ENCODE measurements at places on chromosomes 2 and 18.

DNA sequence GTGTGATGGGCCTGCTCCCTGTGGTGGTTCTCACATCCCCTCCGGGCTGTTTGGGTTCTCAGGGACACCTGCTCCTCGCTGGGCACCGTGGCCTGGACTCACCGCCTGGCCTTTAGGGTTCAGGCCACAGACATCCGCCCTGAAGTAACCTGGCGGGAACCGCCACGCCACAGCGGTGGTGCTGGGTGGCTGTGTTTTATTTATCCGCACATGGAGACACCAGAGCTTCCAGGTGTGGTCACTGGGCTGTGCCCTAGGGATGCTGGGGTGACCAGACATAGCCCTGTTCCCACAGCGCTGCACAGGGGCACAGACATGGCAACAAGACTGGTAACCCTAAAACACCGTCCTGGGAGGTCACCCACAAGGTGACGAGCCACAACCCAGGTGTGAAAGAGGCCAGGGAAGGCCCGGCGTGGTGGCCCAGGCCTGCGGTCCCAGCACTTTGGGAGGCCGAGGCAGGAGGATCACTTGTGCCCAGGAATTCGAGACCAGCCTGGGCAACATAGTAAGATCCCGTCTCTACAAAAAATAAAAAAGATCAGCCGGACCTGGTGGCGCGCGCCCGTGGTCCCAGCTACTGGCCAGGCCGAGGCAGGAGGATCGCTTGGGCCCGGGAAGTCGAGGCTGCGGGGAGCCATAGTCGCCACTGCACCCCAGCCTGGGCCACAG lies 649 bp upstream of the HSBP1L1 start:
- no peak for DNase-seq

GRCh38 chr2:161085149-161085548 lies 75.1 kb upstream of the TANK start:
- no peak for DNase-seq

DNA sequence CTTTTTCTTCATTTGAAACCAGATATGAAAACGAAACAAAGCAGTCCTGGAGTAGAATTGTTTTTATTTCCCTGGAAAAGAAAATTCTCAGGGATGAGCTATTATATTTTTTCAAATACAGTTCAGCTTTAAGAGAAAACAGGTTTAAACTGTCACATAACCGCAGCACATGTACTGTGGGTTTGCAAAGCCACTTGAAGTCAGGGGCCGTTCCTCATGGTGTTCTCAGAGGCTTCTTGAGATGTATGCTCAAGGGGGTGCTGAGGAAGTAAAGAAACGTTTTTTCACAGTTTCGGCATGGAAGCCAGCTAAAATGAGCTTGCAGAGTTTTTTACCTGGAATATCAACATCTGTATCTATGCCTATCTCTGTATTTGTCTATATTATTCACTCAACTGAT lies 225.3 kb downstream of the MC4R start:
- no peak for DNase-seq

- DNase-seq: no peak
These were observed 13.0 kb downstream of the VIL1 start for GRCh38 chr2:218431878-218432277.

GRCh38 chr2:179355881-179356280 lies 91.2 kb upstream of the SESTD1 start:
- no peak for DNase-seq

DNA sequence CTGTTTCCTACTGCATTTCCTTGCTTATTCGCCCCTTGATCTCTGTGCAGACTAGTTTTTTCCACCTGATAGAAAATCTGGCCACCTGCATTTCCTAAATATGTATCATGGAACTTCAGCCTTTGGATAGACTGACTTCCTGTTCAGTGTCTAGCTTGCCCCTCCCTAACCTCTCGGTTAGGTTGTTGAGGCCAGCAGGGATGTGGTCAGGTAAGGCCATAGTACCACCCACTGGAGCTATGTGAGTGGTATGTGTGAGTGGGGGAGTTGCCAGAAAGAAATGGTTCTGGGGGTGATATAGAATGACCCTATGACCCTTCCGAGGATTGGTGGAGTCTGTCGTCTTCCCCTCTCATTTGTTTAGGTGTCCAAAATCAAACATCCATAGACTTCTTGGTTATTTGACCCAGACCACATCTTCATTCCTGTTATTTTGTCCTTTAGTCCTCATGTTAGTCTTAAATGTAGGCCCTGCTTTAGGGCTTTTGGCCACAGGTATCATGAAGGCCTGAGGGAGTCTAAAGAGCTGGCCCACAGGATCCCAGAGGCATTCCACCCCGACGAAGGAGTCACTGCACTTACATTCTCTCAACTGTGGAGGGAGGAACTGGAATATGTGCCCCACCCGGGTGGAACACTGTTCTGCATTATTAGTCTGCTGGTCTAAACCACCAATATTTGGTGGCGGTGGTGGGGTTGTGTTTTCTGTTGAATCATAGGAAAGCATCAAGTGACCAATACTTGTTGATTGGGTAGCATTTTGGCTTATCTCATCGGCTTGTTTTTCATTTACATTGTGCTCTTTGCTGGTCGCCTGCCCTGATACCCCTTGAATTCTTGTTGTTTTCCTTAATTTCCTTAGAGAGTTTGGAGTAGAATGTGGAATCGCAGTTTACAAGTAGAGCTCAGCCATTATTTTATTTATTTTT lies 21.9 kb downstream of the CAB39 start:
- no peak for DNase-seq

GRCh38 chr2:156077041-156077742 lies 255.3 kb downstream of the NR4A2 start:
- no peak for DNase-seq

- DNase-seq: no peak
These were observed 243.7 kb downstream of the NDUFA10 start for GRCh38 chr2:239781454-239781853.

DNA sequence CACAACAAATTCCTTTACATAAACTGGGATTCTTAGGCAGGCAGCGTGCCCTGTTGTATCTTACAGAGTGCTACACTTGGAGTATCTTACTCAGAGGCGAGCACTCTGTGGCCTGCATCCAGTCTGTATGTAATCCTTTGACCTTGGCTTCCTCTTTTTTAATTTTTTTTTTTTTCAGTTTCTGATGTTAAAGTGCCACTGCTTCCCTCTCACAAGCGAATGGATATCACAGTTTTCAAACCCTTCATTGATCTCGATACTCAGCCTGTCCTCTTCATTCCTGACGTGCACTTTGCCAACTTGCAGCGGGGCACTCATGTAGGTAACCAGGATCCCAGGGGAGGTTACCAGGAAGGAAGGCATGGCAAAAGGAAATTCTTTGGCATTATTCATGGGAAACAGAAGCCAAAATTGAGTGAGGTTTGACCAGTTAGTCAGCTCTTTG lies 40.4 kb downstream of the GRHL1 start:
- DNase-seq: no peak

Data from Panc1 (cell line).